GM13977 (cell line): ENCODE measurements at places on chromosomes 16 and 17.

- DNase-seq = peak; percentile 38
Measured at GRCh38 chr16:78503602-78504001, 404.1 kb downstream of the WWOX start.

DNA sequence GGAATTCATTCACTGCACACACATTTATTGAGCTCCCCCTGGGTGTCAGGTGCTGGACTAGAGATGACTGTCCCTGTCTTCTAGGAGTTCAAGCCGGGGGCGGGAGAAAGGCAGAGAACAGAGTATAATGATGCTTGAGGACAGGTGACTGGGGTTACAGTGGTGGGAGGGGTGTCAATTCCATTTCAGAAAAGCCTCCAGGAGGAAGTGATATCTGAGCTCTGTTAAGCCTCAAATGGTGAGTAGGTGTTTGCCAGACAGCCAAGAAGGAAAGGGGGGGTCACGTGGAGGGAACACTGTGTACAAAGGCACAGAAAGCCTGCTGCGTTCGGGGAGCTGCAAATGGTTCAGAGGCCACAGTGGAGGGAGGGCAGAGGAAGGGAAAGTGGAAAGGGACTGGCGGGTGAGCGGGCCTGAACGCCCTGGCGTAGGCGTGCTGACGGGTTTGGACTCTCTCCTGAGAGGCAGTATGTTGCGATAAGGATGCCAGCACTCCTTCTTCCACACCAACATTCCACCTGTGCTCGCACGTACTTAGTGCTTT, 9.7 kb upstream of the NXPH3 start:
- no peak for DNase-seq

- DNase-seq = no peak
Measured at GRCh38 chr16:67456391-67457081, 24.4 kb downstream of the ATP6V0D1 start.

- no peak for DNase-seq
Measured at GRCh38 chr17:20935740-20936139, 107.1 kb downstream of the USP22 start.

GRCh38 chr16:87806641-87807546, 41.1 kb upstream of the KLHDC4 start:
- DNase-seq = peak; percentile 63

DNA sequence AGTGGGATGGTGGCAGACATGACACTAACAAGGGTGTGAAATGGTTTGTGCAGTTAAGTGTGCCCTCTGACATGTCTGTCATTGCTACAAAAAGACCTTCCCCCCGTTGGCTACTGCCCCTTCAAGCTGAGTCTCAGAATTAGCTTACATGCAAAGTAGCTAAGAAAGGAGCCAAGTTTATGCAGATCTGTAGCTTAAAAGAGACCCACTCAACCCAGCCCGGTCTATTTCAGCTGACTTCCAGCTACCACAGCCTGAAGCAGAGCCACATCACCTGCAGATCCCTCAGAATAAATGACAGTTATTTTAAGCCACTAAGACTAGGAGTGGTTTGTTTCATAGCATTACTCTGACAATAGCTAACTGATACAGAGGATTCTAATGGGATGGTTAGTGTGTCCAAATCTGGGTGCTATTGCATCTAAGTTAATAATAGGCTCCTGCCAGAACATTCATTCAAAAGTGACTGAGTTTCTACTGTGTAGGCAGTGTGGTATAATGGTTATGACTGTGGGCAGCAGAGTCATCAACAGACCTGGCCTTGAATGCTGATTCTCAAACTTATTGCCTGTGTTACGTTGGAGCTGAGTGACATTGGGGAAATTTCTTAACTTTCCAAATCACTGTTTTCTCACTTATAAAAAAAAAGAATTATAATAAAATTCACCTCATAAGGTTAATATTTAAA, 11.7 kb downstream of the C17orf67 start:
- DNase-seq = no peak

GRCh38 chr17:82608816-82609215, 39.4 kb downstream of the WDR45B start:
- DNase-seq = no peak

- DNase-seq = no peak
Measured at GRCh38 chr16:30700491-30700890, 1.5 kb downstream of the SRCAP start.

GRCh38 chr17:17941015-17941414, 31.2 kb downstream of the TOM1L2 start:
- no peak for DNase-seq

DNA sequence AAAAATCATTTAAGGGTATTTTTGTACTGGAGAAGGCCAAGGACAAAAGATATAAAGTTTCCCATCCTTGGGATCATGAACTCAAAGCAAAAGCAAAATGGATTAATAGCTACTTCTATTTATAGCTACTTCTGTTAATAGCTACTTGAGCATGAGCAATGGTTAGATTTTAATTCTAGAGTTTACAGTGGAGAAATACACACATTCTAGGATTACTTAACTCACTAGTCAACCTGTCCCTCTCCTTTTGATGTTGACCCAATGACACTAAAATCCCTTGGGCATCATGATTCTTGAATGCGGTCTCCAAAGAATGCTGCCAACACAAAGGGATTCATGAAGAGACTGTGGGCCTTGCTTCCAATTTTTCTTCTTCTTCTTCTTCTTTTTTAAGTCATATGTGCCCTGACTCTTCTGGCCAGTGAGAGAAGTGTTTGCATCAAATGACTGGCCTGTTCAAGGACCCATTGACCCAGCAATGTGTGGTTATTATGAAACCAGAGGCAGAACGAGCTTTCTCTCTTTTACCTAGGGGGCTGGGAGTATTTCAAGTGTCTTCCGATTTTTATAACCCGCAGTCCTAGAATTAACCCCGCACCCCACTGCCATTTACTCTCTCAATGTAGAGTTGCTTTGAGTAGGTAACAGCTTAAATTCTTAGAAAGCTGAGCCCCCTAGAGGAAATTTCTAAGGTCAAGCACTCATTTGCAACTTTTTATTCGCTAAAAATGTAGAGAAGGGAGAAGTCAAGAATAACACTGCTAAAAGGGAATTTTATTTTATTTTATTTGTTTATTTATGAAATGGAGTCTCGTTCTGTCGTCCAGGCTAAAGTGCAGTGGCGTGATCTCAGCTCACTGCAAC, 34.6 kb downstream of the OTOA start:
- no peak for DNase-seq

DNA sequence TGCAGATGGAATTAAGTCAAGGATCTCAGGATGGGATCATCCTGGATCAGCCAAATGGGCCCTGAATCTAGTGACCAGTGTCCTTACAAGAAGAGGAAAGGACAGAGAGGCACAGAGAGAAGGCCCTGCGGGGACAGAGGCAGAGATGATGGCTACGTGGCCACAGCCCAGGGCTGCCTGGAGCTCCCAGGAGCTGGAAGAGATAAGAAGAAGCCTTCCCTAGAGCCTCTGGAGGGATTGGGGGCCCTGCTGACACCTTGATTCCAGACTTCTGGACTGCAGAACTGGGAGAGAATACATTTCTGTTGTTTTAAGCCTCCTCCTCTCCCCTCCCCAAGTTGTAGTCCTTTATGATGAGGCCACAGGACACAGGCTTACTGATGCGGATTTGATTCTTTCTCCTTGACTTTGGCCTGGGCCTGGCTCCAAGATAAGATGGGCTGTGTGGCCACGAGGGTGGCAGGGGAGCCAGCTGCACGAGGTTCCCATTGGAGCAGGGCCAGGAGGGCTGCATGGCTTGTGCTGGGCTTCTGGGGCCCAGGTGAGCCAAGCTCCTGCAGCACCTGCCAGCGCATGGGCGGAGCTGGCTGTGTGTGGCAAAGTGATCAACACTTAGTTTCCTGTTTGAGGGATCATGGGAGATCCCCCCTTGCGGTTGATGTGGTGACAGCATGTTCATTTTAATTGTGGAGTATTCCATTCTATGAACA, 146.1 kb downstream of the IRF8 start:
- no peak for DNase-seq

- DNase-seq = peak; percentile 11
Measured at GRCh38 chr16:47310792-47311211, 150.1 kb downstream of the ITFG1 start.

DNA sequence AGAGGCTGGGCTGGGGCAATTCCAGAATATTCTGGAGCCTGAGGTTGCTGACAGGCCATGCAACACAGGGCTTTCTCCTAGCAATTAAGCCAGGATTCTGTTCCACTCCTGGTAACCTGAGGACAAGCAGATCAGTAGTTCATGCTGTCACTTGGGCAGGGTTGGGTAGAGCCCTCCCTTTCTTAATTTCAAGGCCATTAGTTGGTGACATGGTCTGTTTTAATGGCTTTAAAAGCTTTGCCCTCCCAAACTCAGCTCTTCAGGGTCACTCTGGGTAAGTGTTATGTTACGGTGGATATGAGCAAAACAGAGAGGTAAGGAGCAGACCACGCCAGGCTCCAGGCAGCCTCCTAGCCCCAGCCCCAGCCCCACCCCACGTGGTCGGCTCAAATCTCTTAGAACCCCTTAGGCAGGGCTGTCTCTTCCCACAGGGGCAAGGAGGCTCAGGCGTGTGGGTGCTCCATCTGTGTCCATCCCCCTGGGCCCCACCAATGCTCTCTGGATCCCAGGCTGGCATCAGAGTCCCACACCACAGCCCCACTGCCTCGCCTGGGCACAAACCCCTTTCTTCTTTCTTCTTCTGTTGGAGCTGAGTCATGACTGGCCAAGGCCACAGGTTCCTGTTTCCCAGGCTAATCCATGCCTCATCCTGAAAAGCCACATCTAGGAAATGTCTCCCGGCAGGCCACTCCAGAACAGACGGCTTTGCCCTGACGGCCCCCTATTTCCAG, 27.5 kb downstream of the CEP295NL start:
- DNase-seq = no peak

DNA sequence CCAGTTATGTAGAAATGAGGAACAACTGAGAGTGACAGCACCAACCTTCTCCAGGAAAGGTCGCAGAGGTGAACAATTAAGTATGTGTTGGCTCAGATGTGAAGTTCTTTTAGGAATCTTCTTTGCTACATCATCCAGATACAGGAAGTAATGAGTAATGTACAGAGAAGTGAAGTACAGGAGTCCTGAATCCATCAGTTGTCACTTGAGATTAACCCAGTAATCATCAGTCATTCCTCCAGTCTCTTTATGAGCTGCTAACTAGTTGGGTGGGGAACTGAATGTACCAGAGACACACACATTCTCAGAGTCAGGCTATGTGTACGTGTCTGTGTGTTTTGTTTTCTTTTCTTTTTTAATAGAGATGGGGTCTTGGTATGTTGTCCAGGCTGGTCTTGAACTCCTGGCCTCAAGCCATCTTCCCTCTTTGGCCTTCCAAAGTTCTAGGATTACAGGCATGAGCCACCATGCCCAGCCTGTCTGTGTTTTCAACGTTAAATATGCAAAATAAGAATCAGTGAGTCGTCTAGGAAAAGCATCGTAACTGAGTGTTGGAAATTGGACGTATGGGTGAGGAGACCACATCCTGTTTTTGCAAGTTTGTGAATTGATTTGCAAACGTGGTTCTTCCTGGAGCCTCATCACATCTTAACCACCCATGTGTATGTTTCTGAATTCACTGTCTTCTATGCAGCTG, 19.9 kb downstream of the ZNF200 start:
- DNase-seq = no peak

- DNase-seq = no peak
Measured at GRCh38 chr17:12624211-12624610, 41.5 kb upstream of the MYOCD start.

DNA sequence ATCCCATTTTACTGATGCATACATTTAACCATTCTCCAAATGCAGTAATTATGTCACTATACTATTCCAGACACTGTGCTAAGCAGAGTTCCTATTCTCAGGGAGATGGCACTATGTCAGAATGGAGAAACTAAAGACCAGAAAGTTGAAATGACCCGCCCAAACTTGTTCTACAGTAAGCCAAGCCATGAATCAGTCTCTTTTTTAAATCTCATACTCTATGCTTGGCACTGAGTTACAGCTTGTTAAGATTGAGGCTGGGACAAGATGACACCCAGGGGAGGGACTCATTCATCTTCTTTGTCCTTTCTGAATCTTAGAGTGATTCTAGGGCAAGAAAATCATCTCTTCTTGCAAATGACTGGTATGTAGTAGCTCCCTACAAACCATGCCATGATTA, 247.0 kb upstream of the CCL2 start:
- no peak for DNase-seq

GRCh38 chr16:14955546-14956231, 18.4 kb downstream of the NPIPA1 start:
- DNase-seq = peak; percentile 33

DNA sequence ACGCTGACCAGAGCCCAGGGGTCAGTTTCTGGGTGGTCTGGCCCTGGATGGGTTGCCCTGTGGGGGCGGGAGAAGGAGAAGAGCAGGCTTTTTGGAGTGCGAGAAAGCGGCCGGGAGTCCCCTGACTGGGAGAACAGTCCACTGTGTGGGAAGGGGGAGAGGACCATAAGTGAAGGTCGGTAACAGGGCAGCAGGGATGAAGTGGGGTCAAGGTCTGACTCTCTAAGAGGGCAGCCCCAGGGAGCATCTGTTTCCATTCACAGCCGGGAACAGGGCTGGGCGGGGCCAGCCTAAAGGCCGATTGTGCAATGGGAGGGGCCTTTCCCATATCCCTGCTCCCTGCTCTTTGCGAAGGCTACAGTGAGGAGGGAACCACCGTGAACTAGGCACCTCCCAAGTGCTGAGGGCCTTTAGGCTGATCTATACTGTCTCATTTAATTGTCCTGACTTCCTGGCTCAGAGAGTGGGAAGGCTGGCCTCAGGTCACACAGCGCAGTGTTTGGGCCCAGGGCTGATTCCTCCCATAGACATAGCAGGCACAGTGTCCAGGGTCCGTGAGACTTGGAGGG, 10.4 kb upstream of the WFDC1 start:
- DNase-seq = no peak

- DNase-seq = no peak
Measured at GRCh38 chr17:79918581-79919163, 79.4 kb upstream of the CBX4 start.

GRCh38 chr17:17395246-17395802, 81.5 kb upstream of the MED9 start:
- no peak for DNase-seq

- no peak for DNase-seq
Measured at GRCh38 chr16:8798535-8799157, 1.0 kb downstream of the PMM2 start.

- DNase-seq = no peak
Measured at GRCh38 chr17:34024806-34025551, 230.1 kb upstream of the CCL2 start.

- DNase-seq = peak; percentile 22
Measured at GRCh38 chr17:2701996-2702741, 9.4 kb downstream of the CLUH start.

GRCh38 chr17:36212272-36212605, 1.4 kb downstream of the CCL4L2 start:
- no peak for DNase-seq

DNA sequence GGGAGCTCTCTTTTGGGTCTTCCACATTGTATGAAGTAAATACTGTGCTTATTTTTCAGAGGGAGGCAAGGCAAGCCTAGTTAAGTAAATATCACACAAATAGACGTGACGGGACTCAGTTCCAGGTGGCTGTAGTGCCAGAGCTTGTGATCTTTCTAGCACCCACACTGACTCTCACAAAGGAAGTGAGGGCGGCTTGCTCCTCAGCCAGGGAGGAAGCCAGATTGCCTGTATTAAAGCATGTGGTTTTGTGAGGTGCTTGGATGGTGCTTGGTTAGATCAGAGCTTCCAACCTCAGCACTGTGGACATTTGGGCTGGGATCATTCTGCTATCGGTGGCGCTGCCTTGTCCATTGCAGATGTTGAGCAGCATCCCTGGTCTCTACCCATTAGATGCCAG, 80.1 kb downstream of the VAT1L start:
- DNase-seq = no peak

- DNase-seq = peak; percentile 82
Measured at GRCh38 chr17:42407289-42407836, 15.7 kb downstream of the CAVIN1 start.

GRCh38 chr17:10624969-10625368, 32.1 kb downstream of the MYH3 start:
- no peak for DNase-seq

- no peak for DNase-seq
Measured at GRCh38 chr17:48375356-48375755, 54.7 kb downstream of the SKAP1 start.
